ENCODE measurements at places on chromosomes 2 and 18.

DNA sequence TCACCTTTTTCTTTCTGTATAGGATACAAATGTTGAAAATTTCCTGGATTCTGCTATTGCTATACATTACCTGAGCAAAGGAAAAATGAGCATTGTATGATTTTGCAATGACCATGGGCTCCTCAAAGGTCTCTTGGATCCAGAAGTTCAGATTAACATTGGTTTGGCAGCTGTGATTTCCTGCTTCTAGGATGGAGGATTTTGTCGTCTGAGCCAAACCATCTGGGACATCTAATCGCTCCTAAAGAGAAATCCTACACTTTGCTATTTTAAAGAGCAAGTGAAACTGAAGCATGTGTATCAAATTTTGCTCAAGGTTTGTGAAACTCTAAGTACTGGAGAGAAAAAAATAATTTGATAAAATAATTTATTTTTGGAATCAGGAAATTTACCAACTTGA is 115.1 kb upstream of the ST6GAL2 start:
- no peak for DNase-seq

DNA sequence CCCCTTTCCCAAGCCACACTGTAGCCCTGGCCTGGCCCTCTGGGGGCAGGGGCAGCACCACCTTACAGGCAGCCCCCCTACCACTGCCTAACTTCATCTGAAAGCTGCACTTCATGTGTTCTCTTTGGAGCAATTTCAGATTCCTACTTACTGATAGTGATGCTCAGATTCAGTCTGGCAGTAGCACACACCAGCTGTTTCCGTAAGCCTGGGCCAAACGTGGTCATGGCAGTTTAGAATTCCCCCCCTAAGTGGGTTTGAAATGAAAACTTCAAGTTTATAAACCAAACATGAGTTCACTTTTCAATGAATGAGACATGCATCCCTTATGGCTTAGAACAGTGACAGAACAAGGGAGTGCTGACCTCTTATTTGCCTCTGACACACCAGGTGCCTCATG is 29.4 kb downstream of the GDF7 start:
- no peak for DNase-seq

DNA sequence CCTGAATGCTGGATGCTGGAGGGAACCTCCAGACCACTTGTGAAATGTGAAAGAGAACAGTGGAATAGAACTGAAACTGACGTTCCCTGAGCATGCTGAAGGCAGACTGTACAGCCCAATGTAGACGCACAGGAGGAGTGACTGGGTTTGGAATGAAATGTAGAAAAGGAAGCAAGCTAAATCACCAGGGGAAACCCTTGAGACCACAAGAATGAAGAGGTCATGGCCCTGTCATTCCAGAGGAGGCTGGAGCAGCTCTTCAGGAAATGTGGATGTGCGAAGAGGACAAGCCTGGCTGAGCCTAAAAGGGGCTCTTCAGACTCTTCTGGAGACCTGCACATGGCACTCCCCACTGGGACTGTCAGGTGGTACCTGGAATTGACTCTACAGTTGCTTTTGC is 118.5 kb upstream of the ALPP start:
- peak; percentile 91 for DNase-seq

- peak; percentile 18 for DNase-seq
Measured at GRCh38 chr2:181586569-181587081, 70.3 kb downstream of the CERKL start.

DNA sequence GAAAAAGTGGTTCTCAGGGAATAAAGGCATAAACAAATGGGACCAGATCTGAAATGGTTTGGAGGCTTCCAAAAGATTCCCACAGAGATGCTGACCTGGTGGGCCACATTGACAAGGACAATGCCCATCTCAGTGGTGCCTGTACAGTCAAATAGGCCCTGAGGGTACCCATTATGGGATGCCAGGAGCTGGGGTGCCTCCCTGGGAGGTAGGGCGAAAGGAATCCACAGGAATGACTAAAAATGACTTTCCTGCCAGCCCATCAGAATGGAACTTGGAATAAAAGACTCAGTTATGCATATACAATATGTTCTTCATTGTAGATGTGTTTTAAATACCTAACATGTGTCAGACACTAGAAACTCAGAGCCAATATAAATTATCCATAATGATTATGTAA is 248.5 kb downstream of the RNF144A start:
- DNase-seq = peak; percentile 38

GRCh38 chr2:45190481-45190942 is 181.3 kb upstream of the SIX2 start:
- DNase-seq = peak; percentile 71

DNA sequence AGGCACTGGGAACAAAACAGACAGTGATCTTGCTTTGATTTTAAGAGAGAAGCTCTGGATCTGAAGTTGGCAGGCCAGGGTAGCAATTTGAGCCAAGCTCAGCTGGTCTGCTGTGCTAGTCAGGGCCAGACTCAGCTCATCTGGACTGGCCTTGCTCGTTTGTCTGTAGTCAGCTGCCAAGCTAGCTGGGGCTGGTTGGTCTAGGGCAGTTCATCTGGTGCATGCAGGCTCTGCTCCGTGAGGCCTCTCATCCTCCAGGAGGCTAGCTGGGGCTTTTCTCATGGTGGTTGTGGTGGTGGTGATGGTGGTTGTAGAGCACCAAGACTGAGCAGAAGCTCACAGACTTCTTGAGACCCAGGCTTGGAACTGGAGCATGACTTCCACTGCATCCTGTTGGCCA is 10.3 kb downstream of the FBLN7 start:
- no peak for DNase-seq

DNA sequence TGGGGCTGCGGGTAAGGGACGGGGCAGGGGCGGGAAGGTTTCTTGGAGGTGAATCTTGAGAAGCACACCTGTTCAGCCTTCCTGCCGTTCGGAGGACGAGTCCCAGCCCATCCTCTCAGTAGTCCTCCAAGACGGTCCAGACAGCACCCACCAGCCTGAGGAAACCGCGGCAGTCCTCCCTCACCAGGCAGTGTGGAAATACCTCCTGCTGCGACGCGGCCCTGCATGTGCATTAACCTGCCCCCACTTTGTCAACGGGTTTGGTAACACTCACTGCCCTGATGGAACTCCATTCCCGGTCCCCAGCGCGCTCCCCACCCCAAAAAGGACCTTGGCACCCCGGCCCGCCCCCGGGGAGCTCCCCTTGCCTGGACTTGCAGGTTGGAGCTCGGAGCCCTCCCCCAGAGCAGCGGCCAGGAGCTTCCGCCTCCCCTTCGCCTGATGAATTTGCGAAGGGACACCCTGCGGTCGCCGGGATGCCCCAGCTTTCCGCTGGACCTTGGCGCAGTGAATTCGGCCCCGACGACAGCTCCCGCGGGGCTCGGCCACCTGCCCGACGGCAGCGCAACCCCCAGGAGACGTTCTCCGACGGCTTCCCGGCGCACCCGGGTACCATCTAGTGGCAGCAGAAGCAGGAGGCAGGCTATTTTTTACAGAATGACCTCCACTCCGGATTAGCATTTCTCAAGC is 31.5 kb downstream of the ACVR1C start:
- no peak for DNase-seq

DNA sequence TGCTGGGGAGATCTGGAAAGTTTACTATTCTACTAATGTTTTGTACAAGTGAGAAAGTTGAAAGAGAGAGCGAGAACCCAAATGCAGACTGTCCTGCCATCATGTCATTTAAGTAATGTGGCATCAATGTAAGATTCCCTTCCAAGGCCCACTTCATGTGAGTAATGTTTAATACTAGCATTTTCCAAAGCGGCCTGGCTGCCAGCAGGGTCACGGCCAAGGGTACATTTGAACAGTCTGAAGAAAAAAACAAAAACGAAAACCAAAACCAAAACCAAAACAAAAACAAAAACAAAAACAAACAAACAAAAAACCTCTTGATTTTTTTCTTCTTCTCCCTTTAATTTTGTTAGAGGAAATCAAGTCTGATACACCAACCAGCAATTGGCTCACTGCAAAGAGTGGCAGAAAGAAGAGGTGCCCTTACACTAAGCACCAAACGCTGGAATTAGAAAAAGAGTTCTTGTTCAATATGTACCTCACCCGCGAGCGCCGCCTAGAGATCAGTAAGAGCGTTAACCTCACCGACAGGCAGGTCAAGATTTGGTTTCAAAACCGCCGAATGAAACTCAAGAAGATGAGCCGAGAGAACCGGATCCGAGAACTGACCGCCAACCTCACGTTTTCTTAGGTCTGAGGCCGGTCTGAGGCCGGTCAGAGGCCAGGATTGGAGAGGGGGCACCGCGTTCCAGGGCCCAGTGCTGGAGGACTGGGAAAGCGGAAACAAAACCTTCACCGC is 2.2 kb downstream of the HOXD10 start:
- no peak for DNase-seq

DNA sequence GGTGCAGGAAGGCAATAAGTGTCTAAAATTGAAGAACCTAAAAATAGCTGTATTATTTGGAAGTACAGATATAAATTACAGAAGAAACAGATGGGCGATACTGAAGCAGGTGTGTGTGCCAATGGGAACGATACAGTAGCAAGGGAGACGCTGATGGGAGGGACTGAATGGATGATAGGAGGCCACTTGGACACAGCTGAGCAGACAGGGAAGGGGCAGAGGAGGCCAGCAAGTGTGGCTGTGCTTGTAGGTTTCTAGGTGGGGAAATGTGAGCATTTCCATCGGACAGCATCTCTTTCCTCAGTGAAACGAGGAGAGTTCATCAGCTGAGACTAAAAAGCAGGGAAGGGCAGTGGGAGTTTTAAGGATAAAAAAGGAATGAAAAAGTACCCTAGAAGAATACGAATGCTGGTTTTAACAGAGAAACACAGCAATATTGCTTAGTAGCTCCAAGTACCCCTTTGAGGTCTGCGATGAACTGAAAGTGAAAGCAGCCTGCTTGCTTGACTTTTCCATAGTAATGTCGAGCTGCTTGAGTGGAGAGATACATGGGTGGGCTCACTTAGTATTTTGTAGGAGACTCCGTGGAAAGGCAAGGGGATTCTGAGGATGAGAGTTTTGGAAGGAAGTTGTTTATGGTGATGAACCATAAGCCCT is 91.7 kb upstream of the EPC2 start:
- peak; percentile 34 for DNase-seq

- DNase-seq = peak; percentile 62
Measured at GRCh38 chr2:29627279-29627711, 294.1 kb downstream of the ALK start.

GRCh38 chr18:42114310-42114943 is 159.4 kb downstream of the PIK3C3 start:
- DNase-seq = peak; percentile 74

- DNase-seq = no peak
Measured at GRCh38 chr2:178920916-178921513, 113.8 kb upstream of the TTN start.

GRCh38 chr2:45745231-45745630 is 93.8 kb downstream of the PRKCE start:
- DNase-seq = no peak

Measured in M059J (cell line).